OCI-M1 (cell line): ENCODE measurements at places on chromosomes 16 and 17.
A peak's percentile ranks its signal among the peaks of the same experiment; 100 is the strongest.

GRCh38 chr17:59369031-59369975, 37.8 kb downstream of the YPEL2 start:
- no peak for DNase-seq

DNA sequence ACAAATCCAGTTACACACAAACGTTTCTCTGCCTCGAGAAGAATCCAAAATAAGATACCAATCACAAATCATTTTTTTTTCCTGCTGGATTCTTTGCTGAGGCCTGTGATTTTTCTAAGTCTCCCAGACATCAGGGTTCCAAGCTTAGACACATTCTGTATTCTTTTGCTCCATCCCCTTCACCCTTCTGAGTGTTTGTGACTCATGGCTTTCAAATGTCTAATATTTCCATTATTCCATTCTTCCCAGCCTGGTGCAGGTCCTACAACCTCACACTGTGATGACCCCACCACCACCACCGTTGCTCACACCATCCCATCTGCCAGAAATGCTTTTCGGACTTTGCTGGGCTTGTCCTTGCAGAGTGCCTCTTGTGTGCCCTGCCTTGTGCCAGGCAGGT, 480.1 kb downstream of the SOX9 start:
- no peak for DNase-seq

GRCh38 chr16:56634715-56635440, 2.4 kb downstream of the MT1M start:
- DNase-seq: no peak

DNA sequence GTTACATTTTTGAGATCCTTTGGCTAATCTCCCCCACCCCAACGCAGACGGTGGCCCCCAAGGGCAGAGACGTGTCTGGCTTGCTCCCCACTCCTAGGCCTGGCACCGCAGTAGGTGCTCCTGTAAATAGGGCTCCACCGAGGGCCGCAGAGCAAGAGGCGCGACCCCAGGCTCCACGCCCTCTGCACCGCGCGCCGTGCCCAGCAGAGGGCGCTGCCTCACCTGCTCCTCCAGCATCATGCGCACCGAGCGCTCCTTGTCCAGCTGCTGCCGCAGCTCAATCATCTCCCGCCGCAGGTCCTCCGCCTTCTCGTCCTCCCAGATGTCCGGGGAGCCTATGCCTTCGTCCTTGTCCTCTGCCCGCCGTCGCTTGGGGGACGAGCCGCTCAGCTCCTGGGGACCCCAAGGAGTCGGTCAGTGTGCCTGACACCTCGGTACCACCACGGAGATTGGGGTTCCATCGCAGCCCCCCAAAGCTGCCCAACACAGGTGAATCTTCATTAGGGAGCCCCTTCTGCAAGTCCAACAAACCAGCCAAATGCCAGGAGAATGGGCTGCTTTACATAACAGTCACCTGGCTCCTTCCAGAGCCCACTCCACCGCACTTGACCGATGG, 11.2 kb downstream of the TFAP4 start:
- no peak for DNase-seq

DNA sequence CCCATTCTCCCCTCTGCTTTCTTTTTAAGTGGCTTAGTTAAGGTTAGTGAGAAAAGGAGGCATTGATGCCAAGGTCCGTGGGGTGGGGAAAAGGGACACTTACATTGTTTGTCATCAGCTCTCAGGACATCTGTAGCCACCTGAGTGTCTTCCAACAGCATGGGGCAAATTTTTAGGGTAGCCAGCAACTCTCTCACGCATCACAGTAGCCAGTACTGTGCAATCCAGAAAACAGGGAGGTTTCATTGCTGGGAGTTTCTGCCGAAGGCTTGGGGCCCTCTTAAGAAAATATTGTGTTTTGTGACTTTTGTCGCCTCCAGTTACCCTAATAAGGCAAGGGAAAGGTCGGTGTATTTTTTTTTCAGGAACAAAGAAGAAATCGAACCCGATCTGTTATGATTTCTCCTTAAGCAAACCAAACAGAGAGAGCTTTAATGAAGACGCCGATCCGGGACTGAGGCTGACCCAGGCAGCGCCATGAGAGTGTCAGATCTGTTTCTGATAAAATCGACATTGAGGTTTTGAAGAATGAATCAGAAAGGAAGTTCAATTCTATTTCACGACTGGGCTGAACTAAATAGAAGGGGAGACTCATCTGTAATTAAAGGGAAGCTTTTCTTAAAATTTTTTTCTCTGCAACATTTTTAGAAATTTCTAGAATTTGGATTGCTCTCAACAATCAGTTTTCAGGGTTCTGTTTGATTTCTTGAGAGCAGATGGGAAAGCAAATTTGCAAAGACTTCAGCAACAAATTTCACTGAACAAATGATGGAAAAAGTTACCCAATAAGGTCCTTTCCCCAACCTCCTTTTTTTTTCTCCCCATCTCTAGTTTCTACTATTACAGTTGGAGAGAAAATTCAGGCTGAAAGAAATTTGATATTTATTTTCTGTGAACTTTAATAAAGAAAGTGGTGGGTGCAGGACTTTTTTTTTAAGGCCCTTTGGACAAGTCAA, 144.7 kb upstream of the IRX3 start:
- peak; percentile 20 for DNase-seq

DNA sequence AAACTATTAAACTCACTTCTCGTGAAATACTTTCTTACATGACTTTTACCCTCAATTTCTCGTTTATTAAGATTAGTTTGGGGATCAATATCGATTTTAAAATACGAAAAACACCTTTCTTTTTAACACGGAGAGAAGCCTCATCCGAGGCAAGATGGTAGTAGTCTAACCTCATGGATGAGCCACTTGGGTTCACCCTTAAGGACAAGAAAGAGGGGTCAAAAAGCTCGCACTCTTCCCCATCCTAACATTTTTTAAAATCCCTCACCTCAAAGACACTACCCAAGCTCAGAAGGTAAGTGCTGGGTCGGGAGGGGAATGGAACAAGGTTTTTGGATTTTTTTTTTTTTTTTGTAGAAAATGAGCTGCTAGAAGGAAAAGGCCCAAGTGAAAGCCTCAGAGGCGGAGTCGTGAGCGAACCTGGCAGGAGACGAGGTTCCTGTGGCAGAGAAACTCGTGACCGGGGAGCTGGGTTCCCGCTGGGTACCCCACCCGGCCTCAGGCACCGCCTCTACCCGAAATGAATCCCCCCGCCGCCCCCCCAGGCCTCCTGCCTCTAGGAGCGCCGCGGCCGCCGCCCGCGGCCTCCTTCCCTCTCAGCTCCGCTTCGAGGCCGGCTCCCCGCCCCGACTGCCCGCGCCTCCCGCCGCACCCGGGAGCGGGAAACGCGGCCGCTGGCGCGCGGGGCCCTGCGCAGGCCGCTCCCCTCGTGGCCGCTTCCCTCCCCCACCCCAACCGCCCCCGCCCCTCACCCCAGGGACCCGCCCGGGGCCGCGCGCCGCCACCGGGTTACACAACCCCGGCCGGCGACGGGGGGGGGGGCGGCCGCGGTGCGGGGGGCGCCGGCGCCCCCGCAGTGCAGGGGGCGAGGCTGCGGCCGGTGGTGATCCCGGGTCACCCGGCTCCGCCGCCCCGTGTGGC, 1.6 kb downstream of the NUFIP2 start:
- peak; percentile 79 for DNase-seq

GRCh38 chr16:73764321-73764720, 532.3 kb upstream of the PSMD7 start:
- no peak for DNase-seq

DNA sequence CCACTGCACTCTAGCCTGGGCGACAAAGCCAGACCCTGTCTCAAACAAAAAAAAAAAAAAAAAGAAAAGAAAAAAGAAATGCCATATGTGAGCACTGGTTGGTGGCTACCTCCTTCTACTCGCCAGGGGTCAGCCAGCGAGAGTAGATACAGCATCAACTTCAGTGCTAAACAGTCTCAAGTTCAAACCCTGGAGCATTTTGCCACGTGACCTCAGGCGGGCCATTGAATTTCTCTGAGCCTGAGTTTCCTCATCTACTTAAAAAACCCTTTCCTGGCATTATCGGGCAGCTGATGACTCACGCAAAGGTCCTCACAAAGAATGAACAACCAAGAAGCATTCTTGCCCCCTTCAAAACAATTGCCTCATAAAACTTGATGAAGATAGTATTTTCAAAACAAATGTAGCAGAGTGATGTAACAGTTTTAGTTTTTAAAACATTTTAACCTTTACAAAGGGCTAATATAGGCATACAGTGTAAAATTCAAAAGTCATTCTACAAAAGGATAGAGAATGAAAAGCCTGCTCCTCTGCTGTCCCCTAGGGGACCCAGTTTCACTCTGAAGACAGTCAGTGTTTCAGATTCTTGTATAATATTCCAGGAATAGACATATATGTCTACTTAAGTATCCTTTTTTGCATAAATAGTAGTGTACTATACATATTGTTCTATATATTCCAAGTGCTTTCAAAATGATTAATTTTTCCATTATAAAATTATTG, 28.4 kb downstream of the DNAH2 start:
- DNase-seq: peak; percentile 82

- peak; percentile 43 for DNase-seq
Measured at GRCh38 chr16:30068750-30069610, 3.4 kb downstream of the ALDOA start.

DNA sequence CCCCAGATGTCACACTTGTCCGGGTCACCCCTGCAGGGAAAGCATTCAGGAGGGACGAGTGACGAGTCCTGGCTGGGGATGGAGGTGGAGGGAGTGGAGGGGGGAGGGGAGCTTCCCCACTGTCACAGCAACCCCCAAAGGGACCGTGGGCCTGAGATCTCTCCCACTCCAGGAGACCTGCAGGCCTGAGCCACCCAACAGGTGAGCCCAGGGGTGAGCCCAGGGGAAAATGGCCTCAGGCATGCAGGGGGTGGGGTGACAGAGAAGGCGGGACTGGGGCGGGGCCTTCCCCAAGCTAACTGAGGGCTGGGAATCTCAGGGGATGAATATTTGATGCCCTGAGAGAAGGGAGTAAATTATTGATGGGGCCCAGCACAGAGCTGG, 2.4 kb downstream of the USH1G start:
- DNase-seq: no peak
